Tongue (tissue), 3 donors: ENCODE measurements at places on chromosomes 1 and 21.

GRCh38 chr1:44830900-44831304, 12.2 kb downstream of the PTCH2 start:
- no peak for DNase-seq

GRCh38 chr21:35106246-35106835, 57.2 kb upstream of the RUNX1 start:
- peak; percentile 41 for DNase-seq

- peak; percentile 86 for DNase-seq
These were observed 8.2 kb downstream of the LMNA start for GRCh38 chr1:156122519-156123355.

GRCh38 chr1:171805395-171806115, 24.1 kb downstream of the METTL13 start:
- DNase-seq, result no peak

DNA sequence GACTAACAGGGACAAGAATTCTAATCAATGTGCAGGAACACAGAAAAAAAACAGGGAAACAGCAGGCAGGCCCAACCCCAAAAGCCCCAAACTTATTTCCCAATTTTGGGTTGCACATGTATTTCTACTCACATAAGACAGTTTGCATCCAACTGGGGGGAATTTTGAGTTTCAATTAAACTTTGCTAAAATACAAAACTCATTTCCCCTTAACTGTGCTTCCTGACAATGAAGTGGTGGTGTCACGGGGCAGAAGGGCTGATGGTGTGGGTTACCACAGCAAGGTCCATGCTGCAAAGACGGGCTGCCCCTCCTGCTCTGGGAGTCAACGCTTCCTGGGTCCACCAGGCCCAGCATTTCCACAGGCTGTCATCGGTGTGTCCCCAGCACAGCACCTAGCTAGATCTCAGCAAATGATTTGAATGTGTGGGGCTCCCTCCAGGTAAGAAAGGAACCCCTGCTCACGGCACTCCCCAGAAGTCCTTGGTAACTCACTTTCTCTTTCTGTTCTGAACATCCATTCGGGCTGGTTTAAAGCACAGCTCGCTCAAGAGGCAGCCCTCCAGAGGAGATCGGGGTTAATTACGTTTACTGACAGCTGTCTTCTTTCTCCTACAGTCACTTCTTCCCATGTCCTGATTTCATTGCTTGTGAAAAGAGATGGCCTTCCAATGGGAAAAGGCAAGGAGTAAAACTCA, 27.4 kb downstream of the HIVEP3 start:
- peak; percentile 37 for DNase-seq

- no peak for DNase-seq
These were observed 10.8 kb upstream of the HMGCL start for GRCh38 chr1:23836037-23836436.

DNA sequence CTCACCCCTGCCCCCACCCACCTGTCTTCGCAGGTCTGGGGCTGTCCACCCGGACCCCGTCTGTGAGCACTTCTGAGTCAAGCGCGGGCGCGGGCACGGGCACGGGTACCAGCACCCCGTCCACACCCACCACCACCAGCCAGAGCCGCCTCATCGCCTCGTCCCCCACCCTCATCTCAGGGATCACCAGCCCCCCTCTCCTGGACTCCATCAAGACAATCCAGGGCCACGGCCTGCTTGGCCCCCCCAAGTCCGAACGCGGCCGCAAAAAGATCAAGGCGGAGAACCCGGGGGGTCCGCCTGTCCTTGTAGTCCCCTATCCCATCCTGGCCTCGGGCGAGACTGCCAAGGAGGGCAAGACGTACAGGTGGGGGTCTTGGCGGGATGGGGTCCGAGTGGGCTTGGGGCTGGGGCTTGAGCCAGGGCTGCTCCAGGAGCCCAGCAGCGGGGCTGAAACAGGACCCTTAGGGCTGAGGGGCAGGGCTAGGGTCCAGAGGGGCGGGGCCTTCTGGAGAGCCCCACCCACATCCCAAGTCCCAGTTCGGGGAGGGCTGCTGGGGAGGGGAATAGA, 23.9 kb downstream of the ZNF362 start:
- no peak for DNase-seq

DNA sequence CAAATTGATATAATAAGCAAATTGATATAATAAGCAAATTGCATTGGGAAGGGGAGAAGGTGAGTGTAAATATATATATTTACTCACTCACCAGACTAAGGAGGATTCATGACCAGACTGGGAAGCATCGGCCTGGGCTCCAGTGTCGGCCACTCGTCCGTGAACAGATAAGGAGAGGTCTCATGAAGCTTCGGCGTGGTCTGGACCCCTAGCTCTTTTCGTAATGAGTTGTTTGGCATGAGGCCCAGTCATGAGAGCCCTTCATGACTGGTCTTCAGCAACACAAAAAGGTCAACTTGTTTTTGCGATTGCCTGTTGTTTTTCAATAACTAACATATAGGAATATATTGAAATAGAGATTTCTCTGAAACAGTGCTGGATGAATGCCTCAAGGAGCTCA, 222.9 kb upstream of the KCNK2 start:
- no peak for DNase-seq

DNA sequence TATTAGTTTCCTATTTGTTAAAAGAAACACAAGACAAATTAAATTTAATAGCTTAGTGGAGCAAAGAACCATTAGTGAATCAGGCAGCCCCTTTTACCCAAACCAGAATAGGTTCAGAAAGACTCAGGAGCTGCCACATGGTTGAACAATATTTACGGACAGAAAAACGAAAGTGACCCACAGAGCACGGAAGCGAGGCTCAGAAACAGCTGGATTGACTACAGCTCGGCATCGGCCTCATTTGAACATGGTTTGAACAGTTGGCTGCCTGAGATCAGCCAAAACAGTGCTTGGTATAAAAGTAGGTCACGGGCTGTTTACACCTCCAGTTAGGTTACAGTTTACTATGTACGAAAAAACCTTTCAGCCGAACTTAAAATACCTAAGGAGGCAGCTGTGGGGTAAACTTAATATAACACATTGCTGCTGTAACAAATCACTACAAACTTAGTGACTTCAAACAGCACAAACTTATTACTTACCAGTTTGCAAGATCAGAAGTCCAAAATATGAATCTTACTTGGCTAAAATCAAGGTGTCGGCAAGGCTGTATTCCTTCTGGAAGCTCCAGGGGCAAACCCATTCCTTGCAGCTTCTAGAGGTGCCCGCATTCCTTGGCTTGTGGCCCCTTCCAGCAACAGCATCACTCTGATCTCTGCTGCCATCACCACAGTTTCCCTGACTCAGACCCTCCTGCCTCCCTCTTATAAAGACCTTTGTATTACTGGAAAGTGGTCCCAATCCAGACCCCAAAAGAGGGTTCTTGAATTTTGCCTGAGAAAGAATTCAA, 11.8 kb downstream of the PADI4 start:
- no peak for DNase-seq

- no peak for DNase-seq
These were observed 44.3 kb downstream of the LAMC2 start for GRCh38 chr1:183230413-183230812.

- no peak for DNase-seq
These were observed 28.5 kb downstream of the PODN start for GRCh38 chr1:53090227-53091147.

DNA sequence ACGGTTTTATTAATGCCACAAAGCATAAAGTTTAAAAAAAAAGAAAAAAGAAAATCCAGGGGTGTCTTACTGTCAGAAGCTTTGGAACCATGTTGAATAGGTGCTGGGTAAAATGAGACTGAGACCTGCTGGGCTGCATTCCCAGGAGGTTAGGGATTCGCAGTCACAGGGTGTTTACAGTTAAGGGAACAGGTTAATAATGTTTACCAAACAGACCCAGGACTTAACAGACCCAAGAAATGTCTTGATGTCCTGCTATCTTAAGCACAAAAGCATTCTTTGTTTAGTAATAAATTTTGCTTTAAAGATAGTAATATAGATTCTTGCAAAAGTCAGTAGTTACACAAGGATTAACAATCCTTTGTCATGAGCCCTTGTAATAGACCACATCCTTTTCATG, 54.7 kb downstream of the OLFML3 start:
- no peak for DNase-seq

- no peak for DNase-seq
These were observed 16.7 kb downstream of the KDM1A start for GRCh38 chr1:23035823-23036452.

GRCh38 chr1:108179018-108179417, 21.1 kb downstream of the SLC25A24 start:
- DNase-seq, result no peak

DNA sequence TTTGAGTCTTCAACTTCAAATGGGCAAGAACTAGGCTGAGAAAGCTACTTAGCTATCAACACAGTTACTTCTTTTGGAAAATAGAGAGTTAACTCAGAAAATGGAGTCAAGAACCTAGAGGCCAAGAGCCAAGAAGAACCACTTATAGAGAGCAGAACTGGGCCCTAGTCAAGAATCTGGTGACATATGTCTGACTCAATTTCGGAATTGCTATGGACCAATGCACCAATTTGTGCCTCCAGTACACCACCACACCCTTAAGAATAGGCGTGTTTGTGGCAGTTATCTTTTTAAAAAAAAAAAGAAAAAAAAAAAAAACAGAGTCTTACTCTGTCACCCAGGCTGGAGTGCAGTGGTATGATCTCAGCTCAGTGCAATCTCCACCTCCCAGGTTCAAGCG, 7.8 kb downstream of the S100A2 start:
- DNase-seq, result no peak

GRCh38 chr1:119324198-119324597, 44.4 kb upstream of the HAO2 start:
- DNase-seq, result no peak

GRCh38 chr1:33903210-33903589, 39.3 kb downstream of the HMGB4 start:
- DNase-seq, result no peak

DNA sequence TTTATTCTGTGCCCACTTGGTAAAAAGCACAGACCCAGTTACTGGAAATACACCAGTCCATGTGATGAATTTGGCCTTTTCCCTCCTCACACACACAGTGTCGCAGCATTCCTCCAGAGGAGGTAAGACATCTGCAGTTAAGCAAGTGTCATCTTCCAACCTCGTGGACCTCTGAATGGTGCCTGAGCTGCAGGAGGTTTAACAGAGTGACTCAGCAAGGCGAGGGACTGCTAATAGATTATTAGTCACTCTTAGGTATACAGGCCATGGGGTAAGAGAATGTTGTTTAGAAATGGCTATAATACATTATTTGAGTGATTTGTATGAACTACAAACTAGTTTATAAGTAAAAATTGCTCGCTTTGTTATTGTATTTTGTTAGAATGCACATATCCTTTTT, 8.6 kb upstream of the LRRC8B start:
- DNase-seq, result no peak

- DNase-seq, result no peak
These were observed 28.3 kb downstream of the TTC3 start for GRCh38 chr21:37101384-37101783.

DNA sequence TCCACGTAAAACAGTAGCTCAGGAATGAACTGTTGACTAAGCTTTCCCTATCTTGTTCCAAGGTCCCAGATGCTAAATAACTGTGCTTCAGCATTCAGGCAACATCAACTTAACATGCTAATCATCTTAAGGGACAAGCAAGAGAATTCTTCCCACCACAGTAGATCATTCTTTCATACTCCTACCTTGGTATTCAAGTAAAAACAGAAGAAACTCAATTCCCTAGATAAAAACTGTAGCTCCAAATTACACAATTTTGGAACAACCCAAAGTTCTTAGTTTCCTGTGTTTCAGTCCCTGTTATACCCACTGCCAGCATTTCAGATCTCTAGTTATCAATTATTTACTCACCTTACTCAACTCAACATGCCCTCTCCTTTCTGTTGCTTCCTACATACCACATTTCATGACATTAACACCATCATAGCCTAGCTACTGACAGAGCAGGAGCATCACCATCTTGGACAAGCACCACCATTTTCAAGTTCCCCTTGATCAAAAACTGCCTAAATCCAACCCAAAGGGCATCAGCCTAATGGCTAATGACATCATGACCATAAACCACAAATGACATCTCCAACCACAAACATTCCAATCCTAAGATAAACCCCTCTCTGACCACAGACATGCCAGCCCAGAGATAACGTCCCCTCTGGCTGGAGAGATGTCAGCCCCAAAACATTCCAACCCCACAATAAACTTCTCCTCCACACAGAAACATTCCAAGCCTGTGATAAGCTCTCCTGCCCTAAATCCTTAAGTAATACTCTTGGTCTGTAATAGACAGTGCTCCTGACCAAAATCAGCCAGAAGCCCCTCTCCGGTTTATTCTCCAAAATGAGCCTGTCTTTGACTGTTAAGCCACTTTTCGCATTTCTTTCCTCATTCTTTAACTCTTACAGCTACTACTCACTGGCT, 191.2 kb downstream of the RERE start:
- DNase-seq, result no peak

DNA sequence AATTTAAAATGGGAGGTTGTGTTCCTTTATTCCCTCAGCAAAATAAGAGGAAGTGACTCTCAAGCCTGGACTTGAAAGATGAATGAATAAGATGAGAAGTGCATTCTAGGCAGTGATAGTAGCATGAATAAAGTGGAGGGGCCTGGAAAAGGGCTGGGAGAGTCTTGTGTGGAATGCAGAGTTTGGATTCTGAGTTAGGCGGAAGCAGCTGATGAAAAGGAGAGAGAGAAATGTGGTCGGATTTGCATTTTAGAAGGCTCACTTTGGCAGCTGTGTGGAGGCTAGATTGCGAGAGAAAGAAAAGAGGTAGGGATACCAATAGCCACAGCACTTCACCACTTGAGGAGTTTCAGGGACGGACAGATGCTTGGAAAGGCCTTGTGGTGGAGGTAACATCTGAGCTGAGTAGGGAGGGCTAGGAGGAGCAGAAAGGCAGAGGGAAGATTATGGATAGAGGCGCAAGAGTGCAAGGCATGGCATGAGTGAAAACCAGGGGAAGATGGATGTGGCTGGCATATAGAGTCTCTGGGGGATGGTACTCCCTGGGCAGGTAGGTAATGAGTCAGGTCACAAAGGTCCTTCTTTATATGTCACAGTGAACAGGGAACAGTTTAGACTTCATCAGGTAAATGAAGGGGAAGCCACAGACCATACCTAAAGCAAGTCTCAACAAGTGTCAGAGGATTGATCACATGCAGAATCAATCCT, 59.6 kb downstream of the ST3GAL3 start:
- DNase-seq, result peak; percentile 50

- DNase-seq, result no peak
These were observed 2.3 kb downstream of the PDXK start for GRCh38 chr21:43721206-43721605.

GRCh38 chr21:17742181-17742580, 77.0 kb downstream of the C21orf91 start:
- DNase-seq, result no peak

GRCh38 chr1:180155182-180155682, 563 bp downstream of the QSOX1 start:
- DNase-seq, result peak; percentile 43
